ENCODE measurements at places on chromosomes 2 and 18. TPM values are rescaled to one million over a fixed set of nuclear protein-coding genes. Genes with fewer than 3 reads are reported as not detected.

The NFU1 gene
- 57.3 TPM for total RNA-seq

The CD207 gene
- total RNA-seq, result not detected

- no peak overlapping the region for H3K27ac ChIP-seq
- no peaks in the 10 kb centered on the region for H3K27me3 ChIP-seq
- DNase-seq, result no peak
- peaks cover 5% of the 10 kb centered on the region for H3K4me1 ChIP-seq
- no peak overlapping the region for H3K4me3 ChIP-seq
- H3K36me3 ChIP-seq, result peaks cover under 1% of the 10 kb centered on the region
These were observed 2.7 kb upstream of the SLC66A2 start for GRCh38 chr18:79953971-79954651.

The RNF149 gene
- total RNA-seq, result 44.7 TPM

DNA sequence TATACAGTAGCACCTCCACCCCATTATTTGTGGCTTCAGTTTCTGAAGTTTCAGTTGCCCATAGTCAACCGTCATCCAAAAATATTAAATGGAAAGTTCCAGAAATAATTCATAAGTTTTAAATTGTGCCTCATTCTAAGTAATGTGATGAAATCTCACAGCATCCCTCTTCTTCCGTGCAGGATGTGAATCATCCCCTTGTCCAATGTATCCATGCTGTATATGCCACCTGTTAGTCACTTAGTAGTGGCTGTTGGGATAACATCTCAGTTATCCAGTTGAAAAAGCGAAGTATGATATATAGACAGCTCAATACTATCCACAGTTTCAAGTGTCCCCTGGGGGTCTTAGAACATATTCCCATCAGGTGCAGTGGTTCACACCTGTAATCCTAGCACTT is 119.1 kb upstream of the OTX1 start:
- no peak overlapping the region for H3K27ac ChIP-seq
- H3K36me3 ChIP-seq, result no peaks in the 10 kb centered on the region
- H3K27me3 ChIP-seq, result no peaks in the 10 kb centered on the region
- no peak for DNase-seq
- H3K4me3 ChIP-seq, result no peak overlapping the region
- no peaks in the 10 kb centered on the region for H3K4me1 ChIP-seq

DNA sequence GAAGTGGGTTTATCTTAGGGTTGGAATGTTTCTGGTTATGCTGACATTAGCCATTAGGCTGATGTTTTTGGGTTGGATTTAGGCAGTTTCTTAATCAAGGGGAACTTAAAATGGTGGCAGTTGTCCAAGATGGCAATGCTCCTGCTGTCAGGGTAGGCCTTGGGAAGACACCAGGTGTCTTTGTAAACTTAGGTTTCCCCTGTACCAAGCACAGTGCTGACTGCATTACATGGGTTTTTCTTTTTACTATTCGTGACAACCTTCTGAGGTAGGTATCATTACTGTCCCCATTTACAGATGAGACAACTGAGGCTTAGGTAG is 528 bp upstream of the ATG16L1 start:
- DNase-seq, result no peak
- no peak overlapping the region for H3K4me3 ChIP-seq
- no peaks in the 10 kb centered on the region for H3K36me3 ChIP-seq
- no peaks in the 10 kb centered on the region for H3K27me3 ChIP-seq
- H3K27ac ChIP-seq, result peak overlapping the region; percentile 63

- H3K36me3 ChIP-seq, result no peaks in the 10 kb centered on the region
- peak overlapping the region; percentile 100 for H3K27ac ChIP-seq
- H3K4me3 ChIP-seq, result peak overlapping the region; percentile 98
- H3K4me1 ChIP-seq, result peaks cover 4% of the 10 kb centered on the region
- no peaks in the 10 kb centered on the region for H3K27me3 ChIP-seq
These were observed 954 bp downstream of the CCNT2 start for GRCh38 chr2:134919341-134920210.

The CFC1 gene
- total RNA-seq, result not detected

- no peak overlapping the region for H3K4me3 ChIP-seq
- H3K36me3 ChIP-seq, result no peaks in the 10 kb centered on the region
- H3K27me3 ChIP-seq, result no peaks in the 10 kb centered on the region
These were observed 853.9 kb downstream of the LRRTM4 start for GRCh38 chr2:76668279-76668678.

The SLC5A7 gene
- total RNA-seq, result not detected

DNA sequence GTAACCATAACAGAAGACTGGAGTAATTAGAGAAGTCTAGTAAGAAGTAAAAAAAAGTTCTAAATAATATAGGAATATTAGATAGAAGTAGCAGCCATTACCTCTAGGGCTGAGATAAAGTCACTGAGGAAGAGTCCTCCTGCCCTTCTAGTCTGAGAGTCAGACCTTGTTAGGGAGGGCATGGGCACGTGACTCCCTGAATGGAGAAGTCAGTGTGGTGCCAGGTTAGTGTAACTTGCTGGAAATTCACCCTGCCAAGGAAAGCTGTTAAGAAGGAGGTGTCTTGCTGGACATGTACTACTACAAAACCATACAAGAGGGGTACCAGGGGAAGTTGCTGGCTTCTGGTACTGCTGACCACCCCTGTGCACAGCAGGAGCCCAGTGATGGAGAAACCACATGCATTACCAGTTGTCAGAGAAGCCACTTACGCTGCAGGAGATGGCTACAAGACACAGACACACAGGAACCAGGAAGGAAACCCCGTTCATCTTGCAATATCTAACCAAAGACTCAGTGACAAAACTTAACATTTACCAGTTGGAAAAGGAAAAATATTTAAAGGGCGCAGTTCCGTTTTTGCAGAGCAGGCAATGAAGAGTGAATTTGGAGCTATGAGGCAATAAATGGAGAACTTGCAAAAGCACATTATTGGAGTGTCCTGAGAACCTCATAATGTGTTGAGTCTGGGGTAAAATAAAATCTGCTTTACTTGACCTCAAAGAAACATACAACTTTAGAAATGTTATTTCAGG is 77.2 kb upstream of the TLK1 start:
- no peak overlapping the region for H3K4me3 ChIP-seq
- H3K27me3 ChIP-seq, result no peaks in the 10 kb centered on the region
- DNase-seq, result no peak
- no peaks in the 10 kb centered on the region for H3K36me3 ChIP-seq
- no peak overlapping the region for H3K27ac ChIP-seq

The CXCR4 gene
- under 0.01 TPM for total RNA-seq

The GRHL1 gene
- 0.77 TPM for total RNA-seq

DNA sequence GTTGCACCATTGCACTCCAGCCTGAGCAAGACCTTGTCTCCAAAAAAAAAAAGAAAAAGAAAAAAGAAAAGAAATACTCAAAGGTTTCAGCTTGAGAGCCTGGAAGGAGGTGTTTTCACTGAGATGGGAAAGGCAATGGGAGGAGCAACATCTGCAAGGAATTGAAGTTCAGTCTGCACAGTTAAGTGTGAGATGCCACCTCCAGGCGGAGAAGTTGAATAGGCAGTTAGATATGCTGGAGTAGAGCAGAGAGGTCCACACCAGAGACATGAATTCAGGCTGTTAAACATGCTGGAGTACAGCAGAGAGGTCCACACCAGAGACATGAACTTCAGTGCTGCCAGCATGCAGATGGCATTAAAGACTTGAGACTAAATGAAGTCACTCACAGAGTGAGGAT is 41.4 kb upstream of the DTNB start:
- peaks cover 3% of the 10 kb centered on the region for H3K27me3 ChIP-seq
- H3K4me3 ChIP-seq, result no peak overlapping the region
- no peak for DNase-seq

DNA sequence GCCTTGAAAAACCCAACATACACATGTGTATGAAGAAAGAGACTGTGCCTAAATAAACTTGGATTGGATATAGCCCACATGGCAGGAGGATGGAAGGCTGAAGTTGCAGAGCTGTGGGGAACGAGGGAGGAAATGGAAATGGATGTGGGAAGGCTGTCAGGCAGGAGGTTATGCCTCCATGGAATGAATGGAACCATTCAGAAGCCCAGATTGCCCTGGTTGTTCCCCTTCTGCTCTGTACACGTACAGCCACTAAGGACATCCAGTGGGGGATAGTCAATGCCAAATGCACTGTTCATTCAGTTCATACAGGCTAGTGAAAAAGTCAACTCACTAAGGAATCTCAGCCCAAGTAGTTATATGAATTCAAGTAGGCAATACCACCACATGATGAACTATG is 463.7 kb downstream of the TNS1 start:
- H3K4me3 ChIP-seq, result no peak overlapping the region
- no peaks in the 10 kb centered on the region for H3K36me3 ChIP-seq
- H3K4me1 ChIP-seq, result no peaks in the 10 kb centered on the region
- DNase-seq, result no peak
- no peak overlapping the region for H3K27ac ChIP-seq

- H3K4me1 ChIP-seq, result no peaks in the 10 kb centered on the region
- H3K27me3 ChIP-seq, result peaks cover 3% of the 10 kb centered on the region
- peak; percentile 42 for DNase-seq
These were observed 224.5 kb downstream of the FAM210A start for GRCh38 chr18:13501891-13502290.

DNA sequence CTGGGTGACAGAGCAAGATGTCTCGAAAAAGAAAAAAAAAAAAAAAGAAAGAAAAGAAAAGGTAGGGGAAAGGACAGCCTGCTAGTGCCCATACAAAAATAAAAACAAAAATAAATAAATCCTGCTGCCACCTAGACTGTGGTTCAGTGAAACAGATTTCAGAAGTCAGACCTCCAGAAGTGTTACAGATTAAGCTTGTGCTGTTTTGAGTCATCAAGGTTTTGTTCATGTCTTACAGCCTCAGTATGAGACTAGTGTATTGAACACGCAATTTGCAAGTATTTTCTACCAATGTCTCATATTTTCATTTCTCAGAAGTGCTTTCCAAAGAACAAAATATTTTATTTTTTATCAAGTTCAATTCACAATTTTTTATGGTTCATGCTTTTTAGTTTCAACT is 720.4 kb upstream of the GYPC start:
- no peak overlapping the region for H3K27ac ChIP-seq
- DNase-seq, result no peak
- no peak overlapping the region for H3K4me3 ChIP-seq
- H3K36me3 ChIP-seq, result no peaks in the 10 kb centered on the region
- H3K27me3 ChIP-seq, result no peaks in the 10 kb centered on the region
- H3K4me1 ChIP-seq, result no peaks in the 10 kb centered on the region

- DNase-seq, result peak; percentile 28
- H3K27ac ChIP-seq, result no peak overlapping the region
- H3K4me3 ChIP-seq, result no peak overlapping the region
- H3K4me1 ChIP-seq, result no peaks in the 10 kb centered on the region
- H3K27me3 ChIP-seq, result no peaks in the 10 kb centered on the region
These were observed 41.3 kb downstream of the SCG2 start for GRCh38 chr2:223560749-223561435.

GRCh38 chr2:169391236-169391635 is 28.9 kb upstream of the LRP2 start:
- H3K36me3 ChIP-seq, result no peaks in the 10 kb centered on the region
- H3K27ac ChIP-seq, result no peak overlapping the region
- no peak overlapping the region for H3K4me3 ChIP-seq
- peaks cover 2% of the 10 kb centered on the region for H3K27me3 ChIP-seq

DNA sequence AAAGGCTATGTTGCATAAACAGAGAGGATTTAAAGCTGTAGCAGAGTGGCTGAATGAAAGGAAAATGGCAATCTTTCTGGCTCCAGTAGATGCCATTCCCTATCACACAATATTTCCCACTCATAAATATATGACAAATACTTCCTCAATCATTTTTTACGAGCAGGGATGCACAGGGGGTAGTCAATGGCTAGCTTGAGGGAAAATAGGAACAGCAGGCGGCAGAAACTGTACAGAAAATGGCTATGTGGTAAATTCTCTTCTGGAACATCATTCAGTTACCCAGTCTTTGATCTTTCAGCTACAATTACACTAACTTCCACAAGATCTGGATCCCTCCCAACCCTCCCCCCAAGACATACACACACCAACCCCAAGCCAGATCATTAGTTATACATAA is 127.2 kb downstream of the OLA1 start:
- H3K27ac ChIP-seq, result no peak overlapping the region
- DNase-seq, result no peak
- H3K27me3 ChIP-seq, result no peaks in the 10 kb centered on the region

DNA sequence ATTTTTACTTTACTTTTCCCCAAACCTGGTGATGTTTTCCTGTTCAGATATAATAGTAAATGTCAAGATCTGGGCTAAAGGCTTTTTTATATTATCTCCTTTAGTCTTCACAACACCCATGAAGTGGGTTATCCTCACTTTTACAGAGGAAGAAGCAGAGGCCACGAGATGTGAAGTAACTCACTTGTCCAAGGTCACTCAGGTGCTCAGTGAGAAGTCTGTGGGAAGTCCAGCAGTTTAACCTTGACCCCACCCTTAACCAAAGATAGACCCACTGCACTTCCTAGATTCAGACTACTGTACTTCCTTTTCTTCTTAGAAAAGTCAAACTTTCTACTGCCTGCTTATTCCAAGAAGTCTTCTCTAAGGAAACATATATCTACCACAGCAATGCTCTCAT is 56.3 kb upstream of the STAT1 start:
- DNase-seq, result no peak
- H3K27me3 ChIP-seq, result no peaks in the 10 kb centered on the region
- H3K4me3 ChIP-seq, result no peak overlapping the region
- H3K4me1 ChIP-seq, result no peaks in the 10 kb centered on the region
- H3K36me3 ChIP-seq, result no peaks in the 10 kb centered on the region
- no peak overlapping the region for H3K27ac ChIP-seq

DNA sequence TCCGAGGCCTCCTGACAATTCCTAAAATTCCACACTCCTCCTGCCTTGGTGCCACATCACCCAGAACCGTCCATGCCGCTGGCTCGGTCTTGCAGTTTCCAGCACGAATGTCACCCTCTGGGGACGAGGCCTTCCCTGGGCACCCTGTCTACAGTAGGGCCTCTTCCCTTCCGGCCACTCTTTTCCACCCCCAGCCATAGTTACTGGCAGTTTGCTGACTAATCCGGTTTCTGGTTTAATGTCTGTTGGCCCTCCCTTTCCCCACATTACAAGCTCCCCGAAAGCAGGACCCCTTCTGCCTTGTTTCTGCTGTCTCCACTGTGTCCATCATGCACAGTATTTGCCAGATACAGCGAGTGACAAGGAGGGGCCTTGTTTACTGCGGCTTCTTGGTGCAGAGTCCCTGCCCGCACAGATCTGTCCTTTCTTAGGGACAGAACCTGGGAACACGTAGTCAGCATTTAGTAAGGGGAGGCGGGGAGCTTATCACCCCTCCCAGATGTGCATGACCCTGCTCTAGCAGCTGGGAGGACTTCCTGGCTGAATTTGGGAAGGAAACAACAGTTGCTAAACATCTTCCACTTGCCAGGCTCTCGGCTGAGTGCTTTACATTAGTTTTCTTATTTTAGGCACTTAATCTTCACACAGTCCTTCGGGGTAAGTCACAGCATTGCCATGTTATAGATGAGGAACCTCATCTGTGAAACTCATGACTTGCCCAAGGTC is 23.6 kb upstream of the CATIP start:
- H3K27me3 ChIP-seq, result no peaks in the 10 kb centered on the region
- H3K4me3 ChIP-seq, result no peak overlapping the region
- no peaks in the 10 kb centered on the region for H3K4me1 ChIP-seq
- no peaks in the 10 kb centered on the region for H3K36me3 ChIP-seq
- DNase-seq, result peak; percentile 11

DNA sequence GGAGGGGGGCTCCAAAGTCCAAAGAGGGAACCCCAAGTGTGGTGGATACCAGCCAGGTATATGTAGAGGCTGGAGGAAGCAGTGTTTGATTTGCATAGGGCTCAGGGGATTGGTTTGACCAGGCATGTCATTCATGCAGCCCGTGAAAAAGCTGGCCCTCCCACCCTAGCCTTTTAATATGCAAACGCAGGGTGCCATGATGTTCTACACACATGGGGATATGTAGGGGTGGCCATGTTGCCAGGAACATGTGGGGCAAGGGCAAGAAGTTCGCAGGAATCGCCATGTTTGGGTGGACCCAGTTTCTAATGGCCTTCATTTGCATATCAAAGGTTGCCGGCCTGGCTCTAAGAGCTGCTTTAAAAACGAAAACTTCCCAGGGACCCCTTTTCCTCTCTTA is 33.6 kb downstream of the B3GNT7 start:
- H3K4me1 ChIP-seq, result no peaks in the 10 kb centered on the region
- no peak for DNase-seq
- no peaks in the 10 kb centered on the region for H3K36me3 ChIP-seq
- no peaks in the 10 kb centered on the region for H3K27me3 ChIP-seq

All from fibroblast of lung (primary cell).